MG63 (cell line): ENCODE measurements at places on chromosomes 11 and 22.

GRCh38 chr11:1558775-1559110, 13.3 kb downstream of the DUSP8 start:
- DNase-seq = no peak

DNA sequence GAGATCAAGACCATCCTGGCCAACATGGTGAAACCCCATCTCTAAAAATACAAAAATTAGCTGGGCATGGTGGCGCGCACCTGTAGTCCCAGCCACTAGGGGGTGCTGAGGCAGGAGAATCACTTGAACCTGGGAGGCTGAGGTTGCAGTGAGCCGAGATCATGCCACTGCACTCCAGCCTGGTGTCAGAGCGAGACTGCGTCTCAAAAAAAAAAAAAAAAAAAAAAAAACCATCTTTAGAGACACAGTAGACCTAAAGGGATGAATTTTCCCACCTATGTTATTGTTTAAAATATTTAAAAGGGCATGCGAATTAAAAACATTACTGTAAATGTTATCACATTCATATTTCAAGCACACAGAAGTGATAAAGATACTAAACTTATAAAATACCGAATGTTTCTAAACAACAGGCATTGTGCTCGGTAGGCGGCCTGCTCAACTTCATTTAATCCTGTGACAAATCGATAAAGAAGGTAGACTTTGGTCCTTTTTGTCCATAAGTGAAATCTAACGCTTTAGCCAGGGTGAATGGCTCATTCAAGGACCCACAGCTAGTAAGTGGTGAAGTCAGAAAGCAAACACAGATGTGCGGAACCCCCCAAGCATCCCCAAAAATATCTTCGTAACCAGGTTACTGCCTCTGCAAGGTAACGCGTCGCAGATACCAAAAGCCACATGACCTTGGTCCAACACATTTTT, 16.1 kb downstream of the NCAPD3 start:
- peak; percentile 24 for DNase-seq

DNA sequence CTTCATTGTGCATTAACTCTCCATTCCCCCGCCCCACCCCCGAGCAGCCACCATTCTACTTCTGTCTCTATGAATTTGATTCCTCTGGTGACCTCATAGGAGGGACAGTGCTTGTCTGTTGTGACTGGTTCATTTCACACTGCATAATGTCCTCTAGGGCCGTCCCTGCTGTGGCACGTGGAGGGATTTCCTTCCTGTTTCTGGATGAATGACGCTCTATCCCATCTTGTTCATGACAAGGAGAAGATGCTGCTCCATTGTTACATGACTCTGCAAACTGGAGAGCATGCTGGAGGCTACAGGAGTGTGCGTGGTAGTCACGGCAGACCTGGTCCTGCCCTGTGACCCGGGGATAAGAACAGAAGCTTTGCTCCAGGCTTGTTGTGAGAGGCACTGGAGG, 61.3 kb downstream of the RTL6 start:
- no peak for DNase-seq

DNA sequence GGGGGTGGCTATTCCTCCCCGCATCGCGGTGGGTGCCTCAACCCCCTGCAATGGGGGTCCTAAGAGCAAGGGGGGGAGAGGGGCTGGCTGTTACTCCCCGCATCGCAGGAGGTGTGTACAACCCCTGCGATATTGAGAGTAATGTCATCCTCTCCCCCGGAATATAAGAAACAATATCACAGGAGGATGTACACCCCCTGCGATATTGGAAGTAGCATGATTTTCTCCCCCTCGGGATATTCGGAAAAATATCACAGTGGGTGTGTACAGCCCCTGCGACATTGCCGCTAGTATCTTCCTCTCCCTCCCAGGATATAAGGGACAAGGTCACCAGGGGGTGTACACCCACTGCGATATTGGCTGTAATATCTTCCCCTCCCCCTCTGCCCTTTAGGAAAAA, 22.5 kb upstream of the APOL5 start:
- no peak for DNase-seq

DNA sequence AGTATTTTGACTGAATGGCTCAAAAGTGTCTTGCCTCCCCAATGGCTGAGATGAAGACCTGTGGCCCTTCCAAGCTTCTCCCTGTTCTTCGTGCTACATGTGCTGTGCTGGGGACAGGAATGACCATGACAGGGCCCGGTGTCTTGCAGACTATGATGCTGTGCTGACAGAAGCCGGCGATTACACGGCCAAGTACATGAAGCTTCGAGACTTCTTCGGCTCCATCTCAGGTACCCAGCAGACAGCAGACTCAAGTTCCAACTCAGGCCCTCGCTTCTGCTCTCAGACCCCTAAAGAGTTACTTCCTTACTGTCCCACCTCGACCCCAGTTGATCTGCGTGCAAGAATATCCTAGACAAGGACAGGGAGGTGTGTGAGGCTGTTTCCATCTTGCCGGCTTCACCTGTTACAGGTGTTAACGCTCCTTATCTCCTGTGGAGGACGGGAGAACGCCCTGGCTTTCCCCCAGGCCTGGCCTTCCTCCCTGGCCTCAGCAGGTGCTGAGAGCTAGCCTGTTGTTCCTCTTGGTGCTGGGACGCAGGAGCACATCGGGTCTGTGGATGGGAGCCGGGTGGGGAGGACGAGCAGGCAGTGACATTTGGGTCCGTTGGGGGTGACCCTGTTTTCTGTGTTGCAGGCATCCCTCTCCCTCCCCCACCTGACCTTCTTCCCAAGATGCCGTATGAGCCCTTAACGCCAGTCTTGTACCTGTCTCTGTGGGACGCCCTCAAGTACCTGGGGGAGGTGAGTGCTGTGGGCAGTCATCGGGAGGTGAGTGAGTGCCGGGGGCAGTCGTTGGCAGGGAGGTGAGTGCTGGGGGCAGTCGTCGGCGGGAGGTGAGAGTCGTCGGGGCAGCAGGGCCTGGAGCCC, 38.1 kb downstream of the GLB1L2 start:
- no peak for DNase-seq
